ENCODE measurements at places on chromosomes 4 and X.

GRCh38 chr4:107252571-107252970 is 216.5 kb upstream of the DKK2 start:
- no peak for DNase-seq

GRCh38 chr4:16176621-16177020 is 49.6 kb downstream of the TAPT1 start:
- DNase-seq, result no peak

- no peak for DNase-seq
Measured at GRCh38 chr4:120918788-120919187, 3.7 kb downstream of the PRDM5 start.

GRCh38 chr4:106344647-106344970 is 24.0 kb downstream of the GIMD1 start:
- DNase-seq, result no peak

DNA sequence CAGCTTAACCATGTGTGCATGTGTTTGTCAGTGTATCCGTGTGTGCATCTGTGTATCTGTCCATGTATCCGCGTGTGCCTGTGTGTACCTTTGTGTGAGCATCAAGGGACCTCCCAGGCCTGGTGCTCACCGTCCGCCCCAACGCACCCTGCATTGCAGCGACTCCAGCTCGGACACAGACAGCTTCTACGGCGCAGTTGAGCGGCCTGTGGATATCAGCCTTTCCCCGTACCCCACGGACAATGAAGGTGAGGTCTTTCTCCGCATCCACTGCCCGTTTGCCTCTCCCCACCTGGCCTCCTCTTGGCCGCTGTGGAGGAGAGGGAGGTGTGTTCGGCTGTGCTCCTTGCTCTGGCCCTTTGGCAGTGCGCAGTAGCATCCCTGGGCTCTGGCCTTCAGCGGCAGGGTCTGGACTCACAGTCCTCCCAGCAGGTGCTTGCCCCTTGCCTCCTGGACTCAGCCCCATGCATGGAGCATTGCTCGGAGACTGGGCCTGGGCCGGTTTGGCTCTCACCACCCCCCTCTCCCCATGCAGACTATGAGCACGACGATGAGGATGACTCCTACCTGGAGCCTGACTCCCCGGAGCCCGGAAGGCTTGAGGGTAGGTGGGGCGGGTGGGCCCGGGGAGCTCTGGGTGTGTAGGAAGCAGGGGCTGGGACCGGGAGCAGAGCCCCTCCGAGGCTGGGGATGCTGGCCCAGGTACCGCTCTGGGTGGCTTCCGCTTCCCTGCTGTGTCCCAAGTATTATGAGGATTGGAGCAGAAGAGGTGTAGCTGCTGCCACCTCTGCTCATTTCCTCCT is 16.4 kb upstream of the ADD1 start:
- DNase-seq, result no peak

GRCh38 chrX:149638860-149639259 is 7.3 kb upstream of the TMEM185A start:
- DNase-seq, result no peak

GRCh38 chr4:183261953-183262775 is 57.9 kb downstream of the CLDN22 start:
- peak; percentile 41 for DNase-seq

- DNase-seq, result no peak
Measured at GRCh38 chr4:108483079-108483478, 137.3 kb upstream of the RPL34 start.

DNA sequence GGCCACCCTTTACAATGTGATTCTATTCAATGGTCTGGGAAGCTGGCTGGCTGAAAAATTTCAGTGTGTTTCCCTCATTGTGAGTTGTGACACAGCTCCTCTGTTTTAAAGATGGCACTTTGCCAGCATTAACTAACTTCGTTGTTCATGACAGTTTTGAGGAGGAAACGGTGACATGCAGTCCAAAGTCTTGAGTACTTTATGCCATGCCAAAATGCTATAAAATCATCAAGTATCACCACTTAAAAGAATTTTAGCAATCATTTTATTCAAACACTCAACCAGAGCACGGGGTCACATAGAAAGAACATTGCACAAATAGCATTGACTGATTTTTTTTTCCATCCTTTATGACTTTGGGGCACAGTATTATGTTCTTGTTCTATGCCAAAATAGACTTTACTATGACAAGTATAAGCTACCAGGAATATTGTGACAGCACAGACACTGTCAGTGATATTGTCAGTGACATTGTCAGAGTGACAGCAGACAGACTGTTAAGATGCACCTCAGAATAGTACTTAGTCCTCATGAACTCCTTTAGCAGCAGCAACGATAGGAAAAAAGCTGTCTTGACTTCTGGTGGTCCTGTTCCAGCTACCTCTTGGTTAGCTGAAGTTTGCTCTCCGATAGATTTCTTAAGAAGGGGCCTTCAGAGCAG is 46.7 kb downstream of the CXCL13 start:
- no peak for DNase-seq
